NCI-H187 treated with DMSO at 0.1 percent for 48 hours (cell line): ENCODE measurements at places on chromosomes 6 and 20.

DNA sequence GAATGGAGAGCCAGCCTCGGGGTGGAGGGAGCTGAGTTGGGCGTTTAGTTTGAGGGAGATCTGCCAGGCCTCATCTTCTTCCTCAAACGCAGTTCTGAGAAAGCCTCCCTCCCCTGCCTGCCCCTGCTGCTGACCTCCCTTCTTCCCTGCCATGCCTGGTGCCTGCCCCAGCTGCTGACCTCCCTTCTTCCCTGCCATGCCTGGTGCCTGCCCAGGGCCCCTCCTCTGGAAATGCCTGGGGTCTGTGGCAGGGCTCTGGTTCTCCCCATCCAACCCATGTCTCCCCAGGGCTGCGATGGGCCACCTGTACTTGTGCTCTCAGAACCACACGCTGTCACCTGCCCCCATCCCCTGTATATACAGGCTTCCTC is 114.6 kb downstream of the VEGFA start:
- no peak for DNase-seq

DNA sequence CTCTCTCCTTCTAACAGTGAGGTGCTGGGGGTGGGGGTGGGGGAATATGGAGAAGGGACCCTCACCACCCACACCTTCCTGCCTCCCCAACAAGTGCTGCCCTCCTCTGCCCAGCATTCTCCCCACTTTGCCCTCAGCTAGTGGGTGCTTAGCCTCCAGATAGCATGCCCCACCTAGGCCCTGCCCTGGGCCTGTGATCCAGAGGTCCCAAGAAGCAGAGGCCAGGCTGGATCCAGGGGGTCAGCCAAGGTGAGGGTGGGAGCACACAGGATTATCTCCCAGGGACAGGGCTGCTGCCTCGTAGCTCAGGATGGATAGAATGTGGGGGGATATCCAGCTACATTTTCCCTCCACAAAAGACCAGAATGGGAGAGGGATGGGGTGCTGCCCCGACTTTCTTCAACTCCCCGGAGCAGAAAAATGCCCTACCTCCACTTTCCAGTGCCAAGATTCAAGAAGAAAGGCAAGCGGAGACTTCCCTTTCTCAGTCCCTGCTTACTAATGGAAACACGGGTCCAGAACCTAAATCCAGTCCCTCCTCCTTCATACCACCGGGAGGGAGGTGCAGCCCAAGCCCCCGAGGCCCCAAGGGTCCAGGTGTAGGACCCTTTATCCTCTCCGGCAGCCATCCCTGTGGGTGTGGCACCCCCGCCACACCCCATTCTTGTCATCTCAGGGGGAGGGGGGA is 987 bp downstream of the ADISSP start:
- no peak for DNase-seq

GRCh38 chr6:20712011-20712410 is 177.8 kb downstream of the CDKAL1 start:
- DNase-seq: no peak

DNA sequence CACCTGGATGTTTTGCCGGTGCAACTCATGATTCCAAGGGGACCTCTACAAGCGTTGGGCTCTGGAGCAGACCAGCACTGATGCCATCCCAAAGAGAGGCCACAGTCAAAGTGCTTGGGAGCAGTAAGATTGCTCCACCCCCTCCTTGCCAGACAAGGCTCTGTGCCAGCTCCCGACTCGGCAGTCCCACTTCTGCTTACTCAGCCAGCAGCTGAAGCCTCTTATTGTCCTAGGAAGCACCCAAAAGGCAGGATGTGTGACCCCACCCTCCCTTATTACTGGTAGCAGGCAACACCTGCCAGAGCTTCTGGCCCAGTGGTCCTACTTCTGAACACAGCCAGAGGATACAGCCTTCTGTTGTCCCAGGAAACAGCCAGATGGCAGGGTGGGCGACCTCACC is 614.2 kb downstream of the TENT5A start:
- no peak for DNase-seq

GRCh38 chr20:7856756-7857155 is 83.5 kb downstream of the HAO1 start:
- no peak for DNase-seq
